Stimulated activated CD8-positive, alpha-beta memory T cell treated with anti-CD3 and anti-CD28 coated beads, Interleukin-15, amount 100 ng/mL, for 1 hour (primary cell): ENCODE measurements at places on chromosomes 12 and 14.

DNA sequence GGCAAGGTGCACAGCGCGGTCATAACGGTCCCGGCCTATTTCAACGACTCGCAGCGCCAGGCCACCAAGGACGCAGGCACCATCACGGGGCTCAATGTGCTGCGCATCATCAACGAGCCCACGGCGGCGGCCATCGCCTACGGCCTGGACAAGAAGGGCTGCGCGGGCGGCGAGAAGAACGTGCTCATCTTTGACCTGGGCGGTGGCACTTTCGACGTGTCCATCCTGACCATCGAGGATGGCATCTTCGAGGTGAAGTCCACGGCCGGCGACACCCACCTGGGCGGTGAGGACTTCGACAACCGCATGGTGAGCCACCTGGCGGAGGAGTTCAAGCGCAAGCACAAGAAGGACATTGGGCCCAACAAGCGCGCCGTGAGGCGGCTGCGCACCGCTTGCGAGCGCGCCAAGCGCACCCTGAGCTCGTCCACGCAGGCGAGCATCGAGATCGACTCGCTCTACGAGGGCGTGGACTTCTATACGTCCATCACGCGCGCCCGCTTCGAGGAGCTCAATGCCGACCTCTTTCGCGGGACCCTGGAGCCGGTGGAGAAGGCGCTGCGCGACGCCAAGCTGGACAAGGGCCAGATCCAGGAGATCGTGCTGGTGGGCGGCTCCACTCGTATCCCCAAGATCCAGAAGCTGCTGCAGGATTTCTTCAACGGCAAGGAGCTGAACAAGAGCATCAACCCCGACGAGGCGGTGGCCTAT, 875 bp downstream of the HSPA2 start:
- DNase-seq = no peak

DNA sequence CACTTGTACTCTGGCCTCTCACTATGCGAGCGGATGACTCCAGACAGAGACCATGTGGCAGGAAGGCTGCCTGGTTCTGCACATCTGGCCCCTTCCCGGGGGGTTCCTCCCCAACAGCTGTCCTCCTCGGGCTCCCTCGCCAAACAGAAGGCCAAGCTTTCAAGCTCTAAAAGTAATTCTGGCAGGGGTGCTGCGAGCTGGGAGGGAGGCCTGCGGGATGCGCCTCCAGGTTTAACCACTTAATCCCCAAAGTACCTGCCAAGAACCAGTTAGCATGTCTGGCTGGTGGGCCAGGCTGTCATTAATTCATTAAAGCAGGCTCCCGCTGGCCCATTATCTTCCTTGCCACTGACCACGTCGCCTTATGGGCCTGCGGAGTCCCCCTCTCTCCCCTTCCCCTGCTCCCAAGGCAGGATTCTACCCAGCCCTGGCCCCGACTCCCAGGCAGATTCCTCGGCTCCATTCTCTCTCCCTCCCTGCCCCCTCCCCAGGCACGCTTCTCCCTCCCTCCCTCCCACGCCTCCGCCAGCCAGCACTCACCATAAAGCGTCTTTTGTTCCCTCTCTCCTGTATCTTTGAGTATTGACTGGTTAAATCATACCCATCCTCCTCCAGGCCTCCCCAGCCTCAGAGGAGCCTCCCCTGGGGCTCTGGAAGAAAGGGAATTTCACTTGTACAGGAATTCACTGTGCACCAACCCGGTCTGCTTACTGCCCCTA, 4.9 kb downstream of the HRK start:
- DNase-seq = no peak

DNA sequence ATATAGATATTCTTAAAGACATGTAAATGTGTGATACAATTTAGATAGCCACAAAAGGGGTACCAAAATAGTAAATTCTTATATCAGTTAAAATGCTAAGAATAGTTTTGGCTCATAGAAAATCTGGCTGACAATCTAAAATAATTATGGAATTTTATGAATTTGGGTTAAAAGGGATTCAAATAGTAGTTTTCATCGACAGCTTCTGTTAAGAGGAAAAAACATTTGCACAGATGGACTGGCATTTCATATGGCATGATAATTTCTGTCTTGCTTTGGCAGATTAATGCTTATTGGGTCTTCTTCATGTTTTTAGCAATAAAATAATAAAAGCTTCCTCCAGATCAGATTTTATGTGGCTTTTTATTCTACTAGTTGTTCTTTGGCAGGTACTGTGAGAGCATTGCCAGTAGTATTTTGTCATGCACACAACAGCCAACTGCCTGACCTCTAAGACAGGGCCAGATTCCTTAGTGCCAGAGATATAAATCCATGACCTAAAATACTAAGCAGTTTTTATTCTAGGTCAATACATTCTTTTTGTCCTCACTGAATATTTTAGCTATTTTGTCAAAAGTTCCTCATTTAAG, 9.1 kb downstream of the ABCD2 start:
- no peak for DNase-seq

GRCh38 chr12:132807295-132808092, 21.2 kb downstream of the GOLGA3 start:
- no peak for DNase-seq

DNA sequence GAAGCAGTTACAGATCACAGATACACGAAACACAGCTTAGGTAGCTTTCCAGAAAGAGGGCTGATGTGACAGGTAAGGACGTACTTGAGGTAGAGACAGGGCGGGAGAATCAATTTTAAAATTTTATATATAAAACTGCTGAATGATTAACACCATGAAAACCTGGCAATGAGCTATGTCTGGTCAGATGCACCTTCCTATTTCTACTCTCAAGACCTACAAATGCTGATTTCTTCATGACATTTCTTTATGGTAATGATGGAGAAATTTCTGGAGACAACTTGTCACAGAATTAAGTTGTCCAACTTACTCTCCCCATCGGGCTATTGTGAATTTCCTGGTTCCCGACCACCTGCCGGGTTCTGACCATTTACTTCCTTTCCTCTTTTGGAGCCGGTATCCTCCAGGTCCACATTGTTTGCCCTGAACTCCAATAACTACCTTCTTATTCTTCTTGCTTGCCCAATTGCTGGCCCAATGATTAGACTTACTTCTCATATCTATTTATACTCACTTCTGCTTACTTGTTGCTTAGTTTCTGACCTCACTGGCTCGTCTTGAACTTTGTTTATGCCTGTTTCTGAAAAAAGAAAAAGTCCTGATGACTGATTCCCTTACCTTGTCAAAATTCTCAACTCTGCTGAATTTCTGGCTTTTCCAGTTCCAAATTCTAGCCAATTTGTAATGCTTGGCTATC, 12.8 kb upstream of the ATP2B1 start:
- no peak for DNase-seq

DNA sequence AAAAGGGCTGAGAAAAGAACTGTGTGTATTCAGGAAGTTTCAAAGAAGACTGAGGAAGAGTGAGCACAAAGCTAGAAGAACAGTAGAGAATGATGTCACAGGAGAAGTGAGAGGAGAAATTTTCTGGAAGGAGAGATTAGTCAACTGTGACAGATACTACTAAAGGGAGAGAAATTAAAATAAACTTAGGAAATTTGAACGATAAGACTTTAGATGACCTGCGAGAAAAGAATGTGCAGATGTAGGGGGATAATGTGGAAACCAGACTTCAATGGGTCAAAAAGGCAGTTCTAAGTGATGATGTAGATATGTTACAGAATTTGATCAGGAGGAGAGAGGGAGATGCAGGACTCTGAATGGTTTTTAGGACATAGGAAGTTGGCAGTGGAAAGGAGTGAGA, 287.4 kb downstream of the SYT1 start:
- no peak for DNase-seq
